GM18507 (cell line): ENCODE measurements at places on chromosomes 12 and 14.

GRCh38 chr12:47207340-47207717 is 127.6 kb upstream of the AMIGO2 start:
- no peak for DNase-seq

- DNase-seq: no peak
These were observed 68.2 kb downstream of the IFT43 start for GRCh38 chr14:76053572-76054355.

DNA sequence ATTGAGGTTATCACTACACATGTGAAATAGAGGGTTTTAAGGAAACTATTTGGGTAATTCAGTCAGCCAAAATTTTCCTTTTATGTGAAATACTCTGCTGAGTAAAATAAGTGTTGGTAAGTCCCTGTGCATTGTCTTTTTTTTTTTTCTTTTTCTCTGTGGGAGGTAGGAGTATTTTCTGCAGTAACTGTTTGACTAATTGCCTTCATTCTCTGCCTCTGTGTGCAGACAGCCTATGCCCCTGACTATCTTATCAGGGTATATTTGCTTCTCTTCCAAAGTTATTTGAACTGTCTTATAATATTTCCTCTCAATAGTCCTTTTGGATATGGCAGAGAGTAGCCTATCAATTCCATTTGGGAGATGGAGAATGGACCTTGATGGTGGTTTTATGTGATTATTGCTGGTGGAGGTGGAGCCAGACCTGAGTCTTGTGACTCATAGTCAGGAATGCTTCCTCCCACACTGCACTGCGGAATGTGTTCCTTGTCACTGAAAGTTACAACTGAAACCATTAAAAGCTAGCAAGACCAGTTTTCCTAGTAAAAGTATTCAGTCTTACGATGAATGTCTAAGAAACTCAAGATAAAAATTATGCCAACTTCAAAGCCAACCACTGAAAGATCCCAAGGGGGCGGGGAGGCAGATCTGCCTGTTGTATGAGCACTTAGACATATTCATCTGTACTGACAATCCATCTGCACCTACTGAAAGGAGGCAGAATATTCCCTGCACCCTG is 40.9 kb upstream of the STXBP6 start:
- DNase-seq: no peak

DNA sequence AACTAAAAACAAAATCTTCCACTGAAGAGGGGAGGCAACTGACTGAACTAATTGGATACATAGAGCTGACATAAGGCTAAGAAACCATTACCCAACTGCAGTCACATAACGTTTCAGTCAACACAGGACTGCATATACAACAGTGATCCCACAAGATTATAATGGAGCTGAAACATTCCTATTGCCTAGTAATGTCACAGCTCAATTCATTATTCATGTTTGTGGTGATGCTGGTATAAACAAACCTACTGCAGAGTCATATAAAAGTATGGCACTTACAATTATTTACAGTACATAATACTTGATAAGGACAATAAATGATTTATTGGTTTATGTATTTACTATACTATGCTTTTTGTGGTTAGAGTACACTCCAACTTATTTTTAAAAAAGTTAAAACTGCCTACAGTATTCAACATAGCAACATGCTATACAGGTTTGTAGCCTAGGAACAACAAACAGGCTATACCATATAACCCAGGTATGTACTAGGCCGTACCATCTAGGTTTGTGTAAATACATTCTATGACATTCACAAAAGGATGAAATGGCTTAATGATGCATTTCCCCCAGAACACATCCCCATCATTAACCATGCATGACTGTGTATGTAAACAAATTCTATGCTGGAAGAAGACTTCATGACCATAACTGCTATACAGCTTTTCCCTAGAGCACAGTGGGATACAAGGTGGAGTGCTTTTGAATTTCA is 4.3 kb downstream of the NAP1L1 start:
- DNase-seq: no peak

DNA sequence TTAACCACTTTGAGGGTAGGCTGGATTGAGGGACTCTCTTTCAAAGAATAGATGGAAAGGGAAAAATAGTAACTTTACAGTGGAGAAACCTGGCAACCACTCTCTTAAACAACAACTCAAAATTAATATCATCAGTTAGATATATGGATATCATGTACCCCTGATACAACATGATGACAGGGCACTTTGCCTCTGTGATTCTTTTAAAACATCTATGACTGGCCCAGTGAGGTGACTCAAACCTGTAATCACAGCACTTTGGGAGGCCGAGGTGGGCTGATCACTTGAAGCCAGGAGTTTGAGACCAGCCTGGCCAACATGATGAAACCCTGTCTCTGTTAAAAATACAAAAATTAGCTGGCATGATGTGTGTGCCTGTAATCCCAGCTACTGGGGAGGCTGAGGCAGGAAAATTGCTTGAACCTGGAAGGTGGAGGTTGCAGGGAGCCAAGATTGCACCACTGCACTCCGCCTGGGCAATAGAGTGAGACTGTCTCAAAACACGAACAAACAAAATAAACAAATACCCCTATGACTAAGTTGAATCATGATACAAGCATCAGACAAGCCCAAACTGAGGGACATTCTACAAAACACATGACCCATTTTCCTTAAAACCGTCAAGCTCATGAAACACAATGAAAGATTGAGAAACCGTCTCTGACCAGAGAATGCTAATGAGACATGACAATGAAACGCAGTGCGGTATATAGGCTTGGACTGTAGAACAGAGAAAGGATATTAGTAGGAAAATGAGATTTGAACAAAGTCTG is 26.4 kb upstream of the SLC7A8 start:
- no peak for DNase-seq

DNA sequence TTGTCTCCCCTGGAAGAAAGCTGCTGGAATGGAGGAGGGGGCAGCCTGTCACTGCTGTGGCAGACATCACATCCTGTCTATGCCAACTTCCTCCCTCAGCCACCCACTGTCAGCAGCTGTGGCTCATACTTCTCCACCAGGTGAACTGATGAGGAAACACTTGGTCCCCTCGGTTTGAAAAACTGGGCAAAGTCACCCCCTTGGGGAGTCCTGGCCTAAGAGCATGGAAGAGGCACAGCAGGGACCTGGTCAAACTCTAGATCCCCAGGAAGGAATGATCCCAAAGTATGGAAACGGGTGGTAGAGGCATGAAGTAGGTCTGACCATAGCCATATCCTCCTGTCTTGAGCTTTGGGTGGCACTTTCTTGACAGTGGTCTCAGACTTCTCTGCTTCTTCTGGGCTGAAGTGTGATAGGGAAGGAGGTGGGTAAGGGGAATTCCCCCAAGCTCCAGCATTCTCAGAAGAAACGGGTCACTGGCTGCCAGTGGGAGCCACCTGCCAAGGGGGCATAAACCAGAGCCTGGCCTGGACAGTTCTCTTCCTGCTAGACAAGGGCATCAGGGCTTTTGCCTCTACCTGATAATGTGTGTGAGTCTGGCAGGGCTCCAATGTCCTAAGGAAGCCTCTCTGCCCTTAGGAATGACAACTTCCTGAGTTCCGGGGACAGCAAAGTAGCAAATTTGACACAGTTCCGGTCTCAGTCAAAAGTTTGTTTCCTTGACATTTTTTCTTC is 36.0 kb downstream of the FMNL3 start:
- no peak for DNase-seq

DNA sequence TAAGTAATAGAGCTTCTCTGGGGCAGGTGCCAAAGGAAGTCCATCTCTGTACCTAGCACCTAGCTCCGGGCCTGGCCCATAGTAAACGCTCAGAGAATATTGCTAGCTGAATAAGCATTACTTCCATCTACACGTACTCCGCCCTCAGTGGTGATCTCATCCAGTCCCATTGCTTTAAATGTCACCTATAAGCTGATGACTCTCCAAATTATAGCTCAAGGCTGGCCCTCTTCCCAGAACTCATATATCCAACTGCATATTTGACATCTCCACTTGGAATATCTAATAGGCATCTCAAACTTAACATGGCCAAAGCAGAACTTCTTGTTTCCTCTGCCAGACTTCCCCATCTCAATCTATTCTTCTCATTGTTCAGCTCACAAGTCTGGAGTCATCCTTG is 6.9 kb upstream of the DYNLL1 start:
- no peak for DNase-seq
